ENCODE measurements at places on chromosomes 5 and 9. TPM values are rescaled to one million over a fixed set of nuclear protein-coding genes. Genes with fewer than 3 reads are reported as not detected.

SOHLH1 gene
- not detected for polyA plus RNA-seq

- H3K27ac ChIP-seq = no peak overlapping the region
- H3K36me3 ChIP-seq = no peaks in the 10 kb centered on the region
- no peak for DNase-seq
- no peaks in the 10 kb centered on the region for H3K27me3 ChIP-seq
- no peaks in the 10 kb centered on the region for H3K4me1 ChIP-seq
- H3K4me3 ChIP-seq = no peak overlapping the region
Observed at GRCh38 chr5:133455676-133456075, 156.7 kb downstream of the FSTL4 start.

DNA sequence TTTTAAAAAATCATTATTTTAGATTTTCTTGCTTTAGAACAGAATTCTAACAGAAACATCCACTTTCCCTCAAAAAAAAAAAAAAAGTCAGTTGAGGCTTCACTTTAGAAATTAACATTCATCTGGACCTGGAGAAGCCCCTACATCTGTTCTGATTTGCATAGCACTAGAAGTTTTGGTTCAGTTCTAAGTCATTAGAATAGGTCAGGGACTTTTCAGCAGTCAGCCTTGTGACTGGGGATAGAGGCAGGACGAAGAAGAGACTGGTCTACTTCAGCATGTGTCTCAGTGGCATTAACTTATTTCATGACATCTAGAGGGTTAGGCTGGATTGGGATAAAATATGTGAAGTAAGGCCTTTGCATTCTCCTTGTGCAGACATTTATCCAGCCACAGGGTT is 215.8 kb upstream of the DAB2 start:
- H3K36me3 ChIP-seq = no peaks in the 10 kb centered on the region
- no peaks in the 10 kb centered on the region for H3K4me1 ChIP-seq
- no peak overlapping the region for H3K27ac ChIP-seq
- no peak overlapping the region for H3K4me3 ChIP-seq
- no peak for DNase-seq

PCDHGA4 gene
- not detected for polyA plus RNA-seq

SLC6A7 gene
- polyA plus RNA-seq = not detected

SLC2A6 gene
- 1.3 TPM for polyA plus RNA-seq

RLN1 gene
- 3.2 TPM for polyA plus RNA-seq

GRCh38 chr9:109372246-109372645 is 51.4 kb upstream of the EPB41L4B start:
- no peaks in the 10 kb centered on the region for H3K36me3 ChIP-seq
- no peak overlapping the region for H3K4me3 ChIP-seq
- DNase-seq = no peak
- H3K27ac ChIP-seq = no peak overlapping the region
- H3K4me1 ChIP-seq = no peaks in the 10 kb centered on the region
- H3K27me3 ChIP-seq = no peaks in the 10 kb centered on the region

NIPAL4 gene
- polyA plus RNA-seq = 0.15 TPM

GFI1B gene
- not detected for polyA plus RNA-seq

GRCh38 chr9:136052472-136052880 is 42.6 kb downstream of the NACC2 start:
- no peaks in the 10 kb centered on the region for H3K27me3 ChIP-seq
- H3K4me3 ChIP-seq = no peak overlapping the region
- H3K27ac ChIP-seq = no peak overlapping the region
- no peak for DNase-seq
- H3K4me1 ChIP-seq = peaks cover 38% of the 10 kb centered on the region

GRCh38 chr5:95759005-95759404 is 27.9 kb downstream of the RHOBTB3 start:
- no peaks in the 10 kb centered on the region for H3K36me3 ChIP-seq
- no peak for DNase-seq
- H3K4me1 ChIP-seq = peaks cover 18% of the 10 kb centered on the region

Data from CD4-positive, CD25-positive, alpha-beta regulatory T cell (primary cell).